ENCODE measurements at places on chromosomes 1 and 21.

- DNase-seq, result no peak
These were observed 27.7 kb downstream of the CAPZB start for GRCh38 chr1:19457607-19458006.

DNA sequence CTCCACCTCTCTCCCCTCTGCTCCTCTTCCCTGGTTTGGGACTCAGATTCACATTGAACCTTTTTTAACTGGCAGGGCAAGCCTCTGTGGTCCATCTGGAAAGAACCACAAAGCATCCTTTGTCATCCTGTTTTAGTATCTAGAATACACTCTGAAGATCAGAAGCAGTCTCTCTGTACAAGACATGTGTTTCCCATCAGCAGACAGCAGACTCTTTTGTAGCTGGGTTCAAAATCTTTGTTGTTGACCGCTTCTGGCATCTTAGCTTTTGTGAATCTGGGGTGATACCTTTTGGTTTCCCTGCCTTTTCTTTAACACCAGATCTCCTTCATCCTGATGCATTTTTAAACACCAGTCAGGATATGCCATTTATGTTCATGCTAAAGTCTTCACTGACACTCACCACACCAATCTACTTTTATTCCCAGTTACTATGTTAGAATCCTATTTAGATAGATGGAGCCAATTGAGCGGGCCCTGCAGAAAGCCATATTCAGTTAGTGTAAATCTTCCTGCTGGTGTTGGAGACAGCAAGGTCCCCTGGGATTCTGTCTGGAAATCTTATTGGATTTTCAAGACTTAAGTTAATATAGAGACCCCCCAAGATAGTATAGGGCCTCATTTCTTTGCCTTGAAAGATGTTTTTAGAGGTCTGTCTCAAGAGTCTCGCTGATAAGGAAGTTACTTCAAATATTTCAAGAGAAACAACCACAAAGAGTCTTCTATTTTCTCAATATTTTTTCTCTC is 51.1 kb downstream of the ST6GALNAC3 start:
- no peak for DNase-seq

DNA sequence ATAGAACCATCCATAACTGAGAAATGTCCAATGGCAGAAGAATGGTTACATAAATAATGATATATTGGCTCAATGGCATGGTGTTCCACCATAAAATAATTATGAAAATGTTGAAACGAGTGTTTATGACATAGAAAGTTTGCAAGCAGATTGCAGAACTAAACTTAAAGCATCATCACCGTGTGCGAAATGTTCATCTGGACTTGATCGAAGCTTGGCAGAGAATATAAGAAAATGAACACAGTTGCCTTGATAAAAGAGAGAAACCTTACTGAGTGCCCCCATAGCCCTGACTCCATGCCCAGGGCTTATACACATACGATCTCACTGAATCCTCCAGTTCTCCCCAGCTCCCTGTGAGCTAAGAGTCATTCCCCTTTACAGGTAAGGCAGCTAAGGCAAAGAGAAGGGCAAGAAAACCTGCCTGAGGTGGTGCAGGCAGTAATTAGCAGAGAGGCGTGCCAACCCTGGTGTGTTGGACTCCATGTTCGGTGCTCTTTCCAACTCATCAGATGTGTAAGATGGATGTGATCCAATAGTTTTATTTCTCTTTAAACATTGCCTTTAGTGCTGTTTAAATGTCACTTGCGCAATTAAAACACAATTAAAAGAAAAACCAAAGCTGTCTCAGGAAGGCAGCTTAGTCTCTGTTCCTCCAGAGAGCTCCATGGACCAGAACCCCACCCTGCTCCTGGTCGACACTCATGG is 21.8 kb upstream of the SPOCD1 start:
- no peak for DNase-seq

- no peak for DNase-seq
These were observed 504.1 kb upstream of the ADGRL2 start for GRCh38 chr1:81296601-81297000.

GRCh38 chr1:20318971-20319370 is 28.3 kb downstream of the VWA5B1 start:
- no peak for DNase-seq

DNA sequence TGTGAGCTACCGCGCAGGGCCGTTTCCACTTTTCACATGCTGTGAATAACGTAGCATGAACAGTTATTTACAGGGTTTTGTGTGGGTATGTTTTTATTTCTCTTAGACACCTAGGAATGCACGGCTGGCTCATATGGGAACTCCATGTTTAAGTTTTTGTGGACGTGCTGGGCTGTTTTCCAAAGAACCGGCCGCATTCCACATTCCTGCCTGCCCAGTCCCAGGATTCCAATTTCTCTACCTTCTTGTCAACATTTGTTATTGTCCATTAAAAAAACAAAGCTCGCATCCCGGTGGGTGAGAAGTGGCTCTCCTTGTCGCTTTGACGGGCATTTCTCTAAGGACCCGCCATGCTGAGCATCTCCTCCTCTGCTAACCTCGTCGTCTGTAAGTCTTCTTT is 47.1 kb upstream of the LRRC3 start:
- no peak for DNase-seq

DNA sequence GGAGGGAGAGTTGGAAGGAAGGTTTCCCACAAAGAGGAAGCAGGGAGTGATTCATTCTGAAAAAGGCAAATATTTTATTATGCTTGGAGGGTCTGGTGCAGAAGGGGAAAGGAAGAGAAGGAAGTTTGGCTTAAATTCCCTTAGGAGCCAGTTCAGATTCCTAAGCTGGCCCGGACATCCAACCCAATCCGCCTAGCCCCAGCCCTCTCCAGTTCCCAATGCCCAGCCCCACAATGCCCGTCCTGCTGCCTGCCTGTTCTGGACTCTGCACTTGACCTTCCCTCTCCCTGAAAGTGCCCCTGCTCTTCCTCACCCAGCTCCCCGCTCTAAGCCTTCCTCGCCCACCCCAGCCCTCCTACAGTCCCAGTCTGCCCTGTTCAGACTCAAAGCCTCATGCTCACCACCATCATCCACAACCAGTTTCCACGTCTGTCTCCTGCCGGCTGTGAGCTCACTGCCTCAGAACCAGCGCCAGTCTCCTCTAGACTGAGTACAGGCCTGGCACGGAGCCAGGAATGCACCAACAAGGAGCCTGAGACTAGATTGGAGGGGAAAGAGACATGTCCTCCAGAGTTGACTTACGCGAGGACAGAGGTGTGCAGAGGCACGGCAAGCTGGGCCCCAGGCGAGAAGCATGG is 18.9 kb downstream of the CAPN2 start:
- DNase-seq, result no peak

DNA sequence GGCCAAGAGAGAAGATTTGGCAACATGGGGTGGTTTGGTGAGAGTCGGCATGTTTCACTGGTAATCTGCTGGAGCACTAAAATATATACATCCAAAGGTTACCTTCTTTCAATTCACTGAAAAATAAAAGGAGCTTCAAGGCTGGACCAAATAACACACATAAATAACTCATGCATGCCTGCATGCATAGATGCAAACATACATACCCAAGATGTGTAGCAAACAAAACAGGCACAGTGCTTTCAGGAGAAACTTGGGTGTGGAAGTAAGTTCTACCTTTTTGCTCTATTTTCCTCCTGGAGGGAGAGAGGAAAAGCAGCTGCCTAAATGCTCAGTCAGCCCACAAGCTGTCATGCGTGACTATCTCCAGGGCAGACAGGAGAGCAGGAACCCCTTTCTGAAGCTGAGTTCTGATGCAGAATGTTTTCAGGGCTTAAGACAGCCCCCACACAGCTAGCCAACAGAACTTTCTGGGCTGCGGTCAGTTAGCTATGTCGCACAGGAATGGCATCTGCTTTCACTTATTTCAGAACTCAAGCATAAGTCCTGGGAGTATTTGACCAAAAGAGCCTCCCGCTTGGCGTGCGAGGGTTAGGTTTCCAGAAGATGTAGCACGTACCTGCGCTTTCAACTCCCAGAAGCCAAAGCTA is 166.2 kb downstream of the TOMM20 start:
- DNase-seq, result no peak

DNA sequence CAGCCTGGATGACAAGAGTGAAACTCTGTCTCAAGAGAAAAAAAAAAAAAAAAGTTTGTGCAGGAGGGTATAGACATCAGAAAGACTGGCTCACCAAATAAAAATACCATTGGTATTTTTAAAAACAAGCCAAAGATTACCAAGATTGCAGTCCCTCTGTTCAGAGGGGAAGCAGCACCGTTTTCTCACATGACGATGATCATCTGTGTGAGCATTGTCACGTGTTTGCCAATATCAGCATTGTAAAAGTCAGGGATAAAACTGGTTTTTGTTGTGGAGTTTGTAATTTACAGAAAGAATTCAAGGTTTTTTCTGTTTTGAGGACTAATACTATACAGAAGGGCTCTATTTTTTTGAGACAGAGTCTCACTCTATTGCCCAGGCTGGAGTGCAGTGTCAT is 26.5 kb downstream of the ZNF362 start:
- DNase-seq, result no peak

DNA sequence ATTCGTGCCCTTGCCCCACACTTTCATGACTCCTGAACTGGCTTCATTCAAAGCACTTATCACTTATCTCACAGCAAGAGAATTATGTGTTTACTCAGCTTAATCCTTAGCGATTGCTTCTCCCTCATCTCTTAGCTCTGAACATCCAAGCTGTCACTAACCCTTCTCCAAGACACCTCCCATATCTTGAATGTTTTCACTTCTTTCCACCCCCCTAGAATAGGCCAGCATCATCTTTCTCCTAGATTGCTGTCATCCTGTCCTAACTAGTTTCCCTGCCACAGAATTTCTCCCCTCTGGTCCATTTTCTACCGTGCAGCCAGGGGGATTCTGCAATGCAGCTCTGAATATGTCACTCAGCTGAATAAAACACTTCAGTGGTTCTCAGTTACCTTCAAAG is 68.6 kb upstream of the SPATA6 start:
- no peak for DNase-seq

DNA sequence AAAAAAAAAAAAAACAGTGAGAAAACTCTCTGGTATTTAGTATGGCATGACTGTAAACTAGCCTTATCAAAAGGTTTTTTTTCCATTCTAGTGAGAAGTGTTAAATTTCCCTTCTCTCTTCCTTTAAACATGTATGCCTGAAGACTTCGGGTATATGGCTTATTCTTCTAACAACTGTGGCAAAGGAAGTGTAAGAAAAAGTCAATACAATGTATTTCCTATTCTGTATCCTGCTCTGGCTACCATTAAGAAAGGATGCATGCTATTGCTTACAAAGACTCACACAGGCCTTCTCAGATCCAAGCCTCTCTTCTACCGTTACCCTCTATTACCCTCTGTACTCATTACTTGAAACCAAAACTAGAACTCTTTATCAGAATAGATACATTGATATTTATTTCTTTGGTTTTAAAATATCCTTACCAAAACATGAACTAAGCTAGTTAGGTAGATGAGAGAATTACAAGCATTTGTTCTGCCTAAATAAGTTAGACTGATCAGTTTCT is 8.4 kb downstream of the CEPT1 start:
- DNase-seq, result no peak

- DNase-seq, result no peak
These were observed 1.7 kb downstream of the DCAF8 start for GRCh38 chr1:160260406-160261382.

DNA sequence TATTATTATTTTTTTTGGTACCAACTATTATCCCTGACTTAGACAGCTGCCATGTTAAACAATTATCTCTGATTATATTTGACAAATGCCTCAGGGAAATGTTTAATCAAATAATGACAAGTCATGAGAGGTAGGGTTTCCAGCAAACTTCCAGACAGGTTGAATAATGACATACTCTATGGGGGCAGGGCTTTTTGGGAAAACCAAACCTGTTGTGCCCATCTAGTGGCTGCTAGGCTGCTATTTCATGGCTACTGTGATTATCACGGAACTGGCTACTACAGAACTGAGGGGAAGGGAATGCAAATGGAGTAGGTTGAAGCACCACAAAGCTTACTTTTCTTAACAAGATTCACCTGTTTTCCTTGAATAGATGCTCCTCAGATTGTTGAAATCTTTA is 77.6 kb downstream of the DUSP10 start:
- DNase-seq, result no peak

- no peak for DNase-seq
These were observed 21.4 kb downstream of the OPRD1 start for GRCh38 chr1:28833381-28833780.

Data from activated naive CD8-positive, alpha-beta T cell treated with anti-CD3 and anti-CD28 coated beads for 36 hours (primary cell).